ENCODE measurements at places on chromosomes 5 and 9.

DNA sequence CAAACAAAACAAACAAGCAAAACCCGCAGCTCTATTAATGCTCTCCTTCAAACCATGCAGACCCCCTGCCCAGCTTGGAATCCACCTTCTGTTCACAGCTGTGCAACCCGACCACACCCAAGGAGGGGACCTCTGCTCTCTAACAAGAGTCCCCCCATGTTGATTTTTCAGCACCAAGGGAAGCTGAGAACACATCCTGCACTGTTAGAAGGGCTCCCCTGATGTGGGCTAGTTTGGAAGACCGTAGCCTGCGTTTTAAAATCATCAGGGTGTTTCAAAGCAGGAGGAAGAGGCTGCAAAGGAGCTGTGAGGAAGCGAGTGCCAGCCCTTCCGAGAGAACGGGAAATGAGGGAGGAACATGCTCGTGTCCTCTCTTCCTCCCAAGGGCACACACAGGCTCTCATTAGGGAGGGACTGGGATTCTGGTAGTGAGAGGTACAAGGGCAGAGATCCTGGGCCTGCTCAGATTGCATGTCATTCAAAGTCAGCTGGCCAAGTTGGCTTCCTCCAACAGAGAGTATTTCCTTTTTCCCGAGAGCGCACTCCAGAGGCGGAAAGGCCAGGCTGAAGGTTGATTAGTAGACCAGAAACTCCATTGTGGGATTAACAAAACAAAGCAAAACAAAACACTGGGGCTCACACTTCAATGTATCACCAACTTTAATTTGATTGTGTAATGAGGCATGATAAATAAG, 185.9 kb downstream of the SEMA6A start:
- DNase-seq = no peak

DNA sequence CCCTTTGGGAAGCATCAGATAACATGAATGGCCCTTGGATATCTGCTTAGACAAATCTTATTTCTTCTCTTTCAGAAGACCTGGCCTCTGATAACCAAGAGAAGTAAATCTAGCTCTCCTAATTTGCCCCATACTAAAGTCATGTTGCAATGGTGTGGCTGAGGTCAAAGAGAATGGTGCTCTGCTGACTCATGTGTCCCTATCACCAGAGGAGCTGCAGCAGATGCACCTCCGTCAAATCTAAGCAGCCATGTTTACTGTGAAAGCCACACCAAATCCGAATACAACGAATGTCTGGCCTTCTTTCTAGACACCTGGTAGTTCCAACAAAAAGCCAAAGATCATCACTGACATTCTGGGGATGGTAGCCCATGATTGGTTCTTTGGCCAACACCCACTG, 23.2 kb downstream of the RETREG1 start:
- DNase-seq = no peak

DNA sequence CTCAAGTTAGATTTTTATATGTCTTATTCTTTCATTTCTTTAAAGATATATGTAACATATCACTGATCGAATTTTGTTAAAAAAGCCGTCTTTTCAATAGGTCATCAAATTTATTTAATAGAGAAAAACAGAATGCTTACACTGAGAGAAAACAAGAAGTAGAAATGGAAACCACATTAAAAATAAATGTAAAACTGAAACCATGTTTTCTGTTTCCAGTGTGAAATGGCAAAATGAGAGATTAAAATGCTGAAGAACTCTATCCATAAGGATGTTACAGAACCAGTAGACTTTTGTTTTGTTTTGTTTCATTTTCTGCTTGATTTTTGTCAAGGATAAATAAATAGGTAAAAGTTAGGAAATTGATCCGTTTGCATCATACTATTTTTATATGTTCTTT, 210.1 kb downstream of the PRDM9 start:
- DNase-seq = no peak

GRCh38 chr9:19022206-19022605, 10.8 kb downstream of the SAXO1 start:
- no peak for DNase-seq

DNA sequence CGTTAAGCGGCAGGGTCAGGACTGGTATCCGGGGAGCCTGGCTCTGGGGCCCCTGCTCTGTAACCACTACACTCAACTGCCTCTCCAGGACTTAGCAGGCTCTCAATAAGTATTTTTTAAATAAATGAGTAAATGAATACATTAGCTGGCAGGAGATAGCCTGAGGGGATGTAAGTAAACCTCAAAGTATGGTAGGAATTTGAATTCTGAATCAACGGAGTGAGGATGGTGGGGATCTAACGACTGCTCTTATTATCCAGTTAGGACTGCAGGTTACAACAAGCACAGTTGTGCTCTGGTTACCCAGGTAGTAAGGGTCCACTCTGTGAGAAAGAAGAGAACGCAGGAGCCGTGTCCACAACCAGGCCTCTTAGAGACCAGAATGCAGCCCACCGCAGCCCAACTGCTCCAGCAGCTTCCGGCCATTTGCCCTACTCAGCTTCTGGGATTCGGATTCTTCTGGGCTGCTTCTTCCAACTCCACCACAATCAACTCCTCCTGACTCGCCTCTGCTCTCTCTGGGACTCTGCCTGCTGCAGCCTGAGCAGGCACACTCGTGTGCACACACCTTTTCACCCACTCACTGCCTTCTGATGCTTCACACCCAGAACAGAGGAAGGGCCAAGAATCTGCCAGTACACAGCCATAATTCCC, 52.6 kb downstream of the MED27 start:
- DNase-seq = no peak

- no peak for DNase-seq
These were observed 315 bp downstream of the PIK3R1 start for GRCh38 chr5:68215898-68216244.

GRCh38 chr9:117205806-117206205, 209.1 kb downstream of the ASTN2 start:
- no peak for DNase-seq

- DNase-seq = peak; percentile 78
These were observed 84.6 kb downstream of the DAB2IP start for GRCh38 chr9:121735793-121736770.

DNA sequence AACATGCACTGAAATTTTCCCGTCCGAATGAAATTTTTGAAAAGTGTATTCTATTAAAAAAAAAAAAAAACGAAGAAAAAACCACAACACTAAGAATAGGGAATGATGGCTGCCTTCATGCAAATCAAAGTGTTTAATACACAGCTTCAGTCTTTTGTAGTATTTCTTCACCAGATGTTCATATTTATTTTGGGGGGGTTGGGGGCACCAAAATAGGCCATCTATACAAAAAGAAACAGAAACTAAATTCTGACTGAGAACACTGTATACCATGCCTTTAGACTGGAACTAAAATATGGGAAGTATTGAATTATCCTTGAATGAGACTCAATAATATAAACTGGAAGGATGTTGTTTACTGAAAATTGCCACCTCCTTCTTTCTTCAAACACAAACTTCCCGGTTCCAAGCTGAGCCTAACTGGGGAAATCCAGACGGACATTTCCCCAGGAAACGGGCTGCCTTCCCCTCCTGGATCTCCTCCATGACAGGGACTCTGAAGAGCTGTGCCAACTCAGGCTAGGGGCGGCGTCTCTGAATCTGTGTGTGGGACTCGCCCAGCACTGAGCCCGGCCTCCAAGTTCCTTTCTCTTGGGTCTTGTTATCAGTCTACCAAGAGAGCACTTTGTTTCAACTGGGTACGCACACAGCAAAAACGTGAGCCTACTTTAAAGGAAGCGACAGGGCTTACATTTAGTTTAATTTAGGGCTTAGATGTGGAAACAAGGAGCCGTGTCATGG, 511.3 kb upstream of the ADAMTS16 start:
- DNase-seq = no peak

DNA sequence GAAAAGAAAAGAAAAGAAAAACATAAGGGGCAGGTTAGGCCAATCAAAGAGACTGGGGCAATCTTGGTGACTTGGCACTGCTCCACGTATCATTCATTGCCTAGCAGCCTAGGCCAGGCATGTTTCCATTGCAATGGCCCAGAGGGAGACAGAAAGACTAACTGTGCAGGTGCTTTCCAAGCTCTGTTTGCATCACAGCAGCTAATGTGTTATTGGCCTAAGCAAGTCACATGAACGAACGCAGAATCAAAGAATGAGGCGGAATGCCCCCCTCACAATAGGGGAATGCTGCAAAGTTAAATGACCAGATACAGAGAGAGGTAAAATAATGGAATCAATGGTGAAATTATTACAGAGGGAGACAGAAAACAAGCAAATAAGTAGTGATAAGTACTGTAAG, 11.1 kb upstream of the VPS13A start:
- no peak for DNase-seq

- DNase-seq = no peak
These were observed 480.4 kb upstream of the TUSC1 start for GRCh38 chr9:26158631-26159150.

DNA sequence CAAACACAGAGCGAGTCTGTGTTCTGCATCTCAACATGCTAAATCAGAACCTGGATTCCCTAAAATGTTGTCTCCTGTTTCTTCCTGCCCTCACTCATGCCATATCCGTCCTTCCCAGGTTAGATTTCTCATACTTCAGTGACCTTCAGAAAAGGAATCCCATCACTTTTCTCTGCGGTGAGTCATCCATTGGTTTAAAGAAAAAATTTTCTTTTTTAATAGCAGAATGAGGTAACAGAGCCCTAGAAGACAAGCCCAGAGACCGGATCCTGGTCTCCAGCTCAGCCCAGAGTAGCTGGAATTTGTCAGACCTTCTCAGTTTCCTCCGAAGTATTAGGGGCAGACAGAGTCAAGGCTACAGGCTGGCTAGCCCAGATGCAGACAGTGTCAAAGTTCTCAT, 143.2 kb upstream of the DMRT1 start:
- DNase-seq = no peak

DNA sequence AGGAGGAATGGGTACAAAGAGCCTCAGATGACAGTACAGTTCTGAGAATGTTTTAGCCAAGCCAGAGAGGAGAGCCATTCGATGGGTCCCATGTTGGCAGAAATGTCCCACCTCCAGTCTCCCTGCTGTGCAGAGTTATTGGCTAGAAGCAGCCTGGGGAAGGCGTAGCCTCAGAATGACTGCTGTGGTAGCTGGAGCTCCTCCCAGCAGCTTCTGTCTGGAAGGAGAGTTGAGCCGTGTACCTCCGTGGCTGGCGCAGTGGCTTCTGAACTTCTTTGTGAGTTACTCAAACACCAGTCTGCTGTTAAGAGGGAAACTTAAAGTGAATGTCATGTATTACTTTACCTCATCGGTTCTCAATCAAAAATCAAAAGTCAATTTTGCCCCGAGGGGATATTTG, 193.3 kb upstream of the SNX2 start:
- no peak for DNase-seq

- no peak for DNase-seq
These were observed 20.4 kb downstream of the FNIP1 start for GRCh38 chr5:131776450-131776849.

GRCh38 chr5:60722416-60722815, 22.4 kb upstream of the DEPDC1B start:
- no peak for DNase-seq

- no peak for DNase-seq
These were observed 303.8 kb downstream of the EDIL3 start for GRCh38 chr5:84080908-84081307.

DNA sequence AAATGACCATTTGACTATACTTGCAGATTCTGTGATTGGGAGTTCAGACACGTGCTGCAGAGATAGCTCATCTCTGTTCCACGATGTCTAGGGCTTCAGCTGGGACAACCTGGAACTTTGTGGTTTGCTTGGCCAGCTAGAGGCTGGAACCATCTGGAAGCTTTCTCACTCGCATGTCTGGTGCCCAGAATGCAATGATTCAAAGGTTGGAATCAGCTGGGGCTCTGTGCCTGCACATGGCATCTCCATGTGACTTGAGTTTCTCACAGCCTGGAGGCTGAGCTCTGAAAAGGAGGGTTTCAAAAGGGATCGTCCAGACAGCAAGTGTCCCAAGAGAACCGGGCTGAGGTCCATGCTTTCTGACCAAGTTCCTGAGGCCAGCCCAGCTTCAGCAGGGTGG, 465.2 kb downstream of the GADD45G start:
- no peak for DNase-seq

DNA sequence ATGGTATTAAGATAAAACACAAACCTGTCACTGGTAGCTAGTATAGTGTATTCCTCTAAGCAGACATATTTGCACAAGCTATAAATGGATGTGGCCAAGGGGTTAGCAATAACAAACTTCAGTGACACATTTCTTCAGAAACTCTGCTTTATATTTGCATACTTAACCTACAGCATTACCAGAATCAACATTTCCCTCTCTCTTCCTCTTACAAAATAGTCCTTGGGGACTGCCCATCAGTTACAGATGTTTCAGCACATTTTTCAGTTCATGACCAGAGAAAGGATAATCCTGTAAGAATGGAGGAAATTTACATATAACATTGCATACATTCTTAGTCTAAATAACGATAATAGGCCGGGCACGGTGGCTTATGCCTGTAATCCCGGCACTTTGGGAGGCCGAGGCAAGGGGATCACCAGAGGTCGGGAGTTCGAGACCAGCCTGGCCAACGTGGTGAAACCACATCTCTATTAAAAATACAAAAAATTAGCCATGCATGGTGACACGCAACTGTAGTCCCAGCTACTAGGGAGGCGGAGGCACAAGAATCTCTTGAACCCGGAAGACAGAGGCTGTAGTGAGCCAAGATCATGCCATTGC, 25.3 kb upstream of the SLC1A1 start:
- DNase-seq = no peak

DNA sequence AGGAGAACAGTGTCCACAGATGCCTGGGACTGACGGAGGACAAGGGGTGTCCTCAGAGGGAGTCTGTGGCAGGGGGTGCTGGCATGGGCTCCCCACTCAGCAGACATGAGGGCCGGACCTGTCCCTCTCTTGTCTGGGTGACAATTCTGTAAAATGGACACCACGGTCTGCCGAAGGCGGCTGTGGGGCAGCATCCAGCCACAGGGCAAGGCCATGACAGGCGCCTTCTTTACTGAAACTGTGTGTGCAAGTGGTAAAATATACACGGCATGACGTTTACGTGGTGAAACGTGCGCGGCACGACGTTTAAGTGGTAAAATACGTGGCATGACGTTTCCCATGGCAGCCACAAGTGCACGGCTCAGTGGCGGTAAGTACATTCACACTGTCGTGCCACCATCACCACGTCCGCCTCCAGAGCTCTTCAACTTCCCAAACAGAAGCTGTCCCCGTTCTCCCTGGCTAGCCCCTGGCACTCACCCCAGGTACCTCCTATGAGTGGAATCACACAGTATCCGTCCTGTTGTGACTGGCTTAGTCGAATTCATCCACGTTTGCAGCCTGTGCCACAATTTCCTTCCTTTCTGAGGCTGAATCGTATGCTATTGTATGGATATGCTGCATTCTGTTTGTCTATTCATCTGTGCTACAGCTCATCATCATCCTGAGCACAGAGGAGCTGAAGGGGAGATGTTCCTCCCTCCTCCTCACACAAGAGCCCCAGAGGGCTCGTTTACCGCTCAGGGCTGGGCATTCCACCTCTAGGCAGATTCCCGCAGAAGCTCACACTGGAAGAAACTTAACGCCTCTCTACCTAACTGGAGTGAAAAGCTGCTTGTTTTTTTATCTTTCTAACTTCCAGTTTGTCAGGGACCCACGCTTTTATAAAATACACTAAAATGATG, 52.5 kb downstream of the COL23A1 start:
- no peak for DNase-seq

- DNase-seq = peak; percentile 71
These were observed 247.7 kb upstream of the ANKRD55 start for GRCh38 chr5:56480705-56481427.

- no peak for DNase-seq
These were observed 26.1 kb downstream of the FBXO4 start for GRCh38 chr5:41951224-41951623.
